Stimulated activated effector memory CD8-positive, alpha-beta T cell treated with anti-CD3 and anti-CD28 coated beads, Interleukin-12 subunit alpha, Interleukin-12 subunit beta, amount 100 ng/mL, for 72 hours (primary cell): ENCODE measurements at places on chromosomes 5 and 9.

DNA sequence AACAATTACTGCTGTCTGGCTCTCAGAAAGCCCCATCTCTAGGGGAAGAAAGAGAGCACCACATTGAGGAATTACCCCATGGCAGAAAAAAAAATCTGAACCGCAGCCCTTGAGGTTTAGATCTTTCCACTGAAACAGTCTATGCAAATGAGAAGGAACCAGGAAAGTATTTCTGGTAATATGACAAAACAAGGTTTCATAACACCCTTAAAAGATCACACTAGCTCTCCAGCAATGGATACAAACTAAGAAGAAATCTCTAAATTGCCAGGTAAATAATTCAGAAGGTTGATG lies 427.1 kb downstream of the PRELID2 start:
- no peak for DNase-seq

- DNase-seq: peak; percentile 59
These were observed 43.4 kb upstream of the EXOC3 start for GRCh38 chr5:399296-400281.

DNA sequence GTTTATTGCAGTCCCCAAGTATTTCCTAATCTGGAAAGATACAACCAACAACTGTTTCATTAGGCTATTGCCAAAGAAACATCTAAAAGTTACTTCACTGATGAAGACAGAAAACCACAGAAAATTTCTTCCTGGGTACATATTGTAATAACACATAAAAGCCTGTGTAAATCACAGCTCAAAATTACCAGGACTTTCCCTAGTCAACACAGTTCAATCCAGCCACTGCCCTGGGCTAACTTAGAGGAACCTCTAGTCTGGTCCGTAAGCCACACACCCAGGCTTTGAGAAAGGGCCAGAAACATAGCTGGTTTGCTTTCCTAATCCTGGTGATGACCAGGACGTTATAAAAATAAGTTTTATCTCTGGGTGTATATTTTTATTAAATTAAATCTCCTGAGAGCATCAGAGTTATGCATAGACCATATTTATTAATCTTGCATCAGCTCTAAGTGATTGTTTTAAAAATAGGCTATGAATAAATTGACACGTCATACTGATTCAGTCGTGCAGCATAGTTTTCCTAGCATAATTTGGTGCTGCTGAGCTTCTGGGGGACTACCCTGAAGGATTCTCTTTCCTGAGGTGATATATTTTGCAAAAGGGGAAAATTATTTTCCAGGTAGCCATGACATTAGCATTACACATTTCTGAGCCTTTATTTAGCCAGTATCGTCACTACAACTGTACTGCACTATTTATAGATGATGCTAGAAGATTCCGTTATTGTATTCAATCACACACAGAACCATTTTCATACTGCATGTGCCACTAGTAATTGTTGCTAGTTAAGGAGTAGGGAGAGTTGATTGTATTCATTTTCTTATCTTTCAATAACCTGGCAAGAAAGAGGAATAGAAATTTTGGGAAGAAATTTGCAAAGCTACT lies 12.6 kb upstream of the MUSK start:
- no peak for DNase-seq

DNA sequence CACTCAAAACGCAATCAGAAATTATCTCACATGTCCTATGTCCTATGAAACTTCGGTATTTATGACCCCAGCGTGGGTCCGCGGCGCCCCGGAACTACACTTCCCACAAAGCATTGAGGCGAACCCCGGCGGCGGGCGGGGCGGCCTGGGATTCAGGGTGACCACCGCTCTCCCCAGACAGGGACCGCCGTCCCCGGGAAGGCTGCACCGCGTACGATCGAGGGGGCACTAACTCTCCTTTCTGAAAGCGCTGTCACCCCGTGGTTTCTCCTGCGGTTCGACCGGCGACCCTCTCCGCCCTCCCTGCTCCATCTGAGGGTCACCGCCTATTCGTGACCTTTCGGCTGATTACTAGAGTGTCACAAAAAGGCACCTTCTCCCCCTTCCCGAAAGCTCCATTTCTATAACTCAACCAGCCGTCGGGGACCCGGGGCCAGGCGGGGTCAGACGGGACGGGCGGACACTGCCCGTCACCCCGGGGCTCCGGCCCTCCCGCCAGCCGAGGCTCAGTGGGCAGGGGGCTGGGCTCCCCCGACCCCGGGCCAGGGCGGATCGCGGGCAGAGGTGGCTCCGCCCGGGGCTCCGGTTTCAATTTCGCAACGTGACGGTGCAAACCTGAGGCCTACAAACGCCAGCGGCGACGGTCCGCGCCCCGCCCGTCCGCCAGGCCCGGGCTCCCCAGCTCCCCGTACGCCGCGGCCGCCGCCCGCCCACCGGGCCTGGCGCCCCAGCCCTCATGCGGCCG lies 1.3 kb downstream of the ECPAS start:
- peak; percentile 84 for DNase-seq

DNA sequence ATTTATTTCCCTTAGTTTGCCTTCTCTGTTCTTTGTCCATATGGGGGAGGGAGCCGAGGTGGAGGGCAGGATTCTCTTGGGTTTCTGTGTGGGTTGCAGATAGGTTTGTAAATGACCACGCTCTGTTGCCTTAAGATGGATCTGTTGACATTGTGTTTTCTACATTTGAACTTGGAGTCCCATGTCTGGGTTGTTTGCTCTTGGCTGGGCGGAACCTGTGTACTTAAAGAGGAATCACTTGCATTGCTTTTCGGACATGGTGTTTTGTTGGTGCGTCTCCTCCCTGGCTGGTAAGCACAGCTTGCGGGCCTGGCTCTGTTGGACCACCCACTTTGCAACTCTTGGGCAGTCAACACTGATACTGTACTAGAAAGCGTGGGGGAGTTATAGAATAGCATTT lies 45.9 kb downstream of the EHMT1 start:
- no peak for DNase-seq

DNA sequence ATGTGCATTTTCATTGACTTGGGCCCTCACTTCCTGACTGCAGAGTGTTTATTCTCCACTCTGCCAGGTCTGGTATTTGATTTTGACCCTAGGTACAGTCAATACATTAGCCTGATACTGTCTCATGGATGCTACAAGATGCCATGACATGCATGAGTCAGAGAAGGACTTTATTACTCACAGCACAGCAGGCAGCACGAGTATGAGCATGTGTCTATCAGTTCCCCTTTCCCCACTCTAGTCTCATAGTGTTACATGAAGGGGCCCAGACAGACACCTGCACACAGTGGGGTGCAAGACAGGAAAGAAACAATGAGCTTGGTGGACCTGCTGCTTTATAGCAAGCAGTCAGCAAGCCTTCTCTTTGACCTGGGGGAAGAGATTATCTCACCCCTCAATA lies 19.6 kb downstream of the ITGA2 start:
- peak; percentile 69 for DNase-seq

- no peak for DNase-seq
These were observed 586.3 kb downstream of the BRINP1 start for GRCh38 chr9:118782790-118783463.
